ENCODE measurements at places on chromosomes 4 and X.

- no peak for DNase-seq
Measured at GRCh38 chr4:138507522-138507921, 265.4 kb upstream of the SLC7A11 start.

DNA sequence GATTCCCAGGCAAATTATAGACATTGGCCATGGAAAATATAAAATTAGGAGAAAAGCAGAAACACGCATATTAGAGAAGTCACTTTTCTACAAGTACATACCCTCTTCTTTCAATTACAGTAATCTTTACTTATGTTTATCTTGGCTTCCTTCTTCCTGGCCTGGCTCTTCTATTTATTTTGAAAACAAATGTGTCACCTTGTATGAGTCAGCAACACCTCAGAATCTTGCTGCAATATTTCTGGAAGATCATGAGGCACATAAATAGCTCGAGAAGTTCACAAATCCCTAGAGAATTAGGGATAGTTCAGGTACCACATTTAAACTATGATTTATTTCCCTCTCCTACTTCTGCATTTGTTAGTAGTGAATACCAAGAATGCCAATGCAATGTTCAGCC, 124.6 kb downstream of the ANOS1 start:
- no peak for DNase-seq

DNA sequence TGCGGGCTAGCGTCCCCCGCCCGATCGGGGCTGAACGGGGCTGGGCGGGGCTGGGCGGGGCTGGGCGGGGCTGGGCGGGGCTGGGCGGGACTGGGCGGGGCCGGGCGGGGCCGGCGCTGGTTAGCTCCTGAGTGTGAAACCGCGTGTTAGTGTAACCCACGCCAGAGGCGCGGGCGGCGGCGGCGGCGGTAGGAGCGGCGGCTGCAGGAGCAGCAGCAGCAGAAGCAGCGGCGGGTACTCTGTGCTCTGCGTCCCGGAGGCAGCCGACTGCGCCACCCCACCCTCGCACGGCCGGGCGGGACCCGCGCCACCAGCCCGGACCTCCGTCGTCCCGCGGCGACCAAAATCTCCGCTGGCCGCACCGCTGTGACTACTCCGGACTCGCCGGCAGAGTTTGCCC, 128.1 kb downstream of the LAS1L start:
- DNase-seq: no peak

GRCh38 chrX:133921764-133922389, 63.5 kb downstream of the GPC3 start:
- no peak for DNase-seq

GRCh38 chr4:80989921-80990544, 40.5 kb upstream of the BMP3 start:
- DNase-seq: no peak

GRCh38 chr4:47839259-47839658, 1.4 kb upstream of the CORIN start:
- DNase-seq: no peak

DNA sequence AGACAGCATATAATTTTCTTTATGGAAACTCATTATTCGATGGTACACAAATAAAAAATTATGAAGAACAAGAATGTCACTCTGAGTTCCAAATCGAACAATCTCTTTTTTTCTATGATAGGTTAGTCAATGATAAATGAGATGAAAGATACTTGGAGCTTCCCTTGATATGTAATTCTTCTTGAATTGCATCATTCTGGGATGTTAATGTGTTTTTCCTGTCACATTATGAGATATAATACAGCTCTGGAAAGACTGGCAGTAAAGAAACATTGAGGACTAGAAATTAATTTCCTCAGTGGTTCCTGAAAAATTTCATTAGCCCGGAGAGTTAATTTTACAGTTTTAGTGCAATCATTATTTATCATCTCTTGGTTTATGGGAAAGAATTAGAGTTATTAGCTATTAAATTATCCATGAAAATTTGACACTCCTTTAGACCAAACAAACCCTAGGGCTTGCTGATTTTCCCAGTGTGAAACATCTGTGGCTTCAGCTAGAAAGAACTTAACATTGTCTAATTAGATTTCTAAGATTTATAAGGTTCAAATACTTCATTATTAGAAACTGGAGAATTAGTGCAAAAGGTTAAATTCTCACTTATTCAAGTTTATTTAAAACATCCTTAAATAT, 1546.6 kb upstream of the TENM3 start:
- no peak for DNase-seq

- DNase-seq: no peak
Measured at GRCh38 chr4:26839016-26839415, 21.6 kb upstream of the STIM2 start.
